ENCODE measurements at places on chromosomes 5 and 9. TPM values are rescaled to one million over a fixed set of nuclear protein-coding genes. Genes with fewer than 3 reads are reported as not detected.

- no peak for DNase-seq
Measured at GRCh38 chr5:54301220-54301619, 9.2 kb downstream of the ARL15 start.

TMEM38B gene
- 17.9 TPM for total RNA-seq

NUTM2G gene
- not detected for total RNA-seq

GRCh38 chr5:88954511-88954910 is 71.5 kb upstream of the MEF2C start:
- DNase-seq: no peak

C9orf50 gene
- not detected for total RNA-seq

DNA sequence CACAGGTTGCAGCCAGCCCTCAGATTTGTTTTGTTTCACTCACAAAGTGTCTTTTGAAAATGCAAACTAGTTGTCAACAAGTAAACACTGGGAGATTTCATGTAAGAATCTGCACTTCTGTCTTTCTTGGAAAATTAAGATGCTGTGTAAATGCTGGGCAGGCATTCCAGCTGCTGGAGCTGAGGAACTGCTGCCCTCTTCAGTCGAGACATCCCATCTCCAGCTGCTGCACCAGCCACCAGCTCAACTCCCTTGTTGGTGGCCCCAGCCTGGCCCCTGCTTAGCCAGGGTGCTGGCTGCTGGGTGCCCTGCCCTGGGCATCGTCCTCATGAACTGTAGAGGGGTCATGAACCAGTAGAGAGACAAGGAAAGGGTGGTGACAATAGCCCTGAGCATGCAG is 33.1 kb upstream of the AFAP1L1 start:
- DNase-seq: no peak

SREK1 gene
- total RNA-seq: 63.1 TPM

- DNase-seq: no peak
Measured at GRCh38 chr5:1797855-1798254, 1.8 kb downstream of the MRPL36 start.

ZBED3 gene
- 11.4 TPM for total RNA-seq

GRCh38 chr5:180323160-180323559 is 30.0 kb downstream of the GFPT2 start:
- DNase-seq: no peak

GRCh38 chr5:62330302-62330701 is 24.3 kb downstream of the KIF2A start:
- DNase-seq: no peak

DNA sequence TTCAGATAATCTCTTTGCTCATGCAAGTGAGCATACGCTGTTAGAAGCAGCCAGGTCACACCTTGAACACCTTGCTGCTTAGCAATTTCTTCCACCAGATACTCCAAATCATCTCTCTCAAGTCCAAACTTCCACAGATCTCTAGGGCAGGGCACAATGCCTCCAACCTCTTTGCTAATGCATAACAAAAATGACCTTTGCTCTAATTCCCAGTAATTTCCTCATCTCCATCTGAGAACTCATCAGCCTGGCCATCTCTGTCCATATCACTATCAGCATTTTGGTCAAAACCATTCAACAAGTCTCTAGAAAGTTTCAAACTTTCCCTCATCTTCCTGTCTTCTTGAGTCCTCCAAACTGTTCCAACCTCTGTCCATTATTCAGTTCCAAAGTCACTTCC is 139.3 kb upstream of the NR4A3 start:
- DNase-seq: no peak

DNA sequence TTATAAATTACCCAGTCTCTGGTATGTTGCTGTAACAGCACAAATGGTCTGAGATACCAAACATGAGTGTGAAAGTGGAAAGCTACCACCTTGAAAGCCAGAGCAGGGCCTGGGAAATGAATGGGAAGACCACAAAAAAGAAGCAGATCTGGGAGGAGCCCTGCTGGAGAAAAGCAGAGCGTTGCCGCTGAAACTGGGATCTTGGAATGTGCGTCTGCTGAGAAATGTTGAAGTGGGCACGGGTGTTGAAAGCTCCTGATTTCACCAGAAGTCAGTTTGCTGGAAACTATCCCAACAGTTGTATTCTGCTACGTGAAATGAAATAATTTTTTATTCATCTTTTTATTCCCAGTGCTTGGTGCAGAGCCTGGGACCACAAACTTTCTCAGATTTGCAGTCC is 40.0 kb downstream of the NUDT12 start:
- DNase-seq: no peak

ACER2 gene
- total RNA-seq: 2.8 TPM

GRCh38 chr5:68287976-68288706 is 72.6 kb downstream of the PIK3R1 start:
- DNase-seq: peak; percentile 55

DNA sequence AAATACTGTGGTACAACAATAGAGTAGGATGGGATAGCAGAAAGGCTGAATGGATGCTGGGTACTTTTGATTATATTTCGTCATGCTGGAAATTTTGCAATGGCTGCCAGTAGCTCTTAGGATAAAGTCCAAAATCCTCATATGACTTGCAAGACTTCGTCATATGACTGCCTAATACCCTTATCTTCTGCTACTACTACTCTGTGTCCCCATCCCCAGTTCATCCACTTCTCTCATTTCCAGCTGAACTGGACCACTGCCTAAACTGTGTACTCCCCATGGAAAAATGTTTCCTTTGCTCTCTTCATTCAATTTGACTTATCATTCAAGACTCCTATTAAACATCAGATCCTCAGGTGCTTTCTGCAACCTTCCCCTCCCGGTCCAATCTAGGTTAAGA is 212.9 kb downstream of the BRINP1 start:
- no peak for DNase-seq

ERMP1 gene
- total RNA-seq: 17.6 TPM

GRCh38 chr5:34005211-34005610 is 2.6 kb downstream of the AMACR start:
- peak; percentile 30 for DNase-seq

PCDHGB6 gene
- 0.09 TPM for total RNA-seq

GRCh38 chr5:68376935-68377334 is 161.4 kb downstream of the PIK3R1 start:
- no peak for DNase-seq

DNA sequence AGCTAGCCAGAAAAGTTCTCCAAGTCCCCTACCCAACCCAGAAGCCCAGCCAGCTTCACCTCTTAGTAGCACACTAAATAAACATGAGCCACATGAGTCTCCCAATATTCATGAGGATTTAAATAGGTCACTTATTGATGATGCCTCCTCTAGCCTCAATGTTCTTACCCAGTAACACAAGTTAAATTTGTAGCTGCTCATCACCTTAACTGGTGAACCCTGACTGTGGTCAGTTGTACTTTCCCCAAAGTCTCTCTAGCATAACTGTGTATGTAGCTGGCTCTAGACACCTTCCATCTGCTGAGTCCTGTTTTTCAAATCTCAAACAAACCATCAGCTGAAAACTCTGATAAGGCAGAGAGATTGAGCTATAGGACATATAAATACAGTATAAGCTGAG is 100.3 kb upstream of the ELAVL2 start:
- DNase-seq: no peak

- DNase-seq: no peak
Measured at GRCh38 chr9:83199240-83199639, 136.3 kb upstream of the RASEF start.

DNA sequence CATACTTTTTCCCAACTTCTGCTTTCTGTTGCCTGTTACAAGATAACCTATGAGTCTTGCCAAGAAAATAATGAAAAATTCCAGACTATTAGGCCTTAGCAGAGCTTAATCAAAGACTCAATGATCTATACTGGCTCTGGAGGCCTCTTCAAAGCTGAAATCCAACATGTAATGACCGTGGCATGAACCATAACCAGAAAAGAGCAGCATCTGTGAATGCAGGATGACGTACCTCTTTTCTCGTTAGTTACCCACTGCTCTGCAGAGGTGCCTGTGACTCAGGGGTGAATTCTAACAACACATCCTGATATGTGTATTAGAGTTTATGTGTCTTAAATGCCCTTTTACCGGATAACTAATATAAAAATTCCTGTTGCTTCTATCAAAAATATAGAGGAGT is 645.4 kb downstream of the PRELID2 start:
- DNase-seq: no peak

- DNase-seq: no peak
Measured at GRCh38 chr9:98502976-98503325, 205.8 kb downstream of the GABBR2 start.

DAPK1 gene
- total RNA-seq: 28.9 TPM

DNA sequence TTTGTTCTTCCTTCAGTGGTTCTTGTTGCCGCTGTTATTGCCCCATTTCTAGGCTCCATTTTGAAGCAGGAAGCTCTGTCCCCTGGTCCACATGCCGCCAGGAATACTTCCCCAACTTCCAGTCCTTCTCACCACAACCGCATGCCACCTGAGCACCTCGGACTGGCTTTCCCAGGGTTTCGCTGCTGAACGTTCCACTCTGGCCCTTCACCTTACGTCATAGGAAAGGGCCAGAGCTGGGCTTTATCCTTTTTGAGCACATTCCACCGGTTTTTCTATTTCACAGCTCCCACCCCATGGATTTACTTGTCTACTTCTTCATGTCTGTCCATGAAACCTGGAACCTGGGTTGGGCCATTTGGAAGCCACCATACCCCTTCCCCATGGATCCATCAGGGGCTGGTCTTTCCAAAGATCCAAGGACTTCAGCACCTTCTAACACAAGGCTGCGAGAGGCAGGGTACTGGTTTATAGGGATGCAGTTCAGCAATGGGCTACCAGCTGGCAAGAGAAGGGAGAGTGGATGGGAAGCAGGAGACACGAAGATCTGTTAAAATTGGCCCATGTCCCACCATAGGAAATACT is 557.4 kb downstream of the BNC2 start:
- DNase-seq: no peak

ELL2 gene
- total RNA-seq: 76.3 TPM

DNA sequence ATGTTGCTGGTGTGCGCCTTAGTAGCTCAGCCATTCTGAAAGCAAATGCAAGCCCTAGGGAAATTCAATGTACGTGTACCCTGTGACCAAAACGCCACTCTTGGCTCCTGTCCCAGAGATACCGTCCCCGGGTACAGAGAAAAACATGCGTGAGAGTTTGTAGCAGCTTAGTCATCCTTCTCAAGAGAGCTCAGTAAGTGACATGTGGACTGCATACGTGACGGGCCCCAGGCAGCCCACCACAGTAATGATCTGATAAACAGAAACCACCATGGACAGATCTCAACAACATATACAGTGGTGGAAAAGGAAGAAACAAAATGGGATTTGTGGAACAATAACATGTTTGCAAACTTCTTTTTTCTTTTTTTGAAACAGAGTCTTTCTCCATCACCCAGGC is 45.1 kb downstream of the S1PR3 start:
- DNase-seq: no peak

- no peak for DNase-seq
Measured at GRCh38 chr9:87725356-87725899, 491 bp upstream of the CTSL start.

GRCh38 chr5:81140943-81141342 is 92.2 kb upstream of the CKMT2 start:
- DNase-seq: no peak

GRM6 gene
- not detected for total RNA-seq

ADAMTSL1 gene
- total RNA-seq: not detected

IL5 gene
- 1.3 TPM for total RNA-seq

GRCh38 chr9:13555989-13556500 is 276.6 kb upstream of the MPDZ start:
- no peak for DNase-seq

GRCh38 chr5:179128976-179129375 is 68.8 kb downstream of the ZNF354C start:
- DNase-seq: no peak

DNA sequence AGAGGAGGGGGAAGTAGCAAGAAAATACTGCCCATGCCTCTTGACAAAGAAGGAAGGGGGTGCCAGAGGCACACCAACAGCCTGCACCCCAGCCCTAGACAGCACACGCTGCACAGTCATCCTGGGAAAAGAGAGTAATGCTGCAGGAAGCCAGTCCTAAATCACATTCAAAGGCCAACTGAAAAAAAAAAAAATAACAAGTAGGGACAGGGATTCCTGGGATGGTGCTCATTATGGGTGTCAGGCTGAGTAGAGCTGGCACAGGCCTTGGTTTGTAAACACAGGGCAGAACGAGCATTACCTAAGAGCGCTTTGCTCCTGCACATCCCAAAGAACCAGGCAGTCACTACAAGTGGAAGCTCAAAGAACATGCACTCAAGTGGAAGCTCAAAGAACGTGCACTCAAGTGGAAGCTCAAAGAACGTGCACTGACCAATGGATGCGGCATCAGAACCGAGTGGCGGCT is 7.8 kb downstream of the RAPGEF1 start:
- no peak for DNase-seq

GCNT4 gene
- total RNA-seq: 3.2 TPM

DNA sequence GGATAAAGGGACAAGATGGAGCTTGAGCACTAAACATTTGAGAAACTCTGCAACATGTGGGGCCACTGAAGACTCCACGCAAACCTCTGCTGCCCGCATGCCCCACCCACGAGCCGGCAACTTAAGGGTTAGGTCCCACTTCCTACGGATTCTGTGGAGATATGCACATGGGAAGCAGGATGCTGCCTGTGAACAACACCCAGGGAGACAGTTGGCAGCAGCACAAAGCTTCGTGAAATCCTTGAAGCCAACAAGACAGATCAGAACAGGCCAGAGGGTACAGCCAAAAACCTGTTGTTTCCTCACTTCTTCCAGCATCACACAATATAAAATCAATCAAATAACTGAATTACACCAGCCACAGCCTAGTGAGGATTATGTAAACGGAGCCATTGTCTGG is 270.4 kb downstream of the ENC1 start:
- DNase-seq: no peak

DNA sequence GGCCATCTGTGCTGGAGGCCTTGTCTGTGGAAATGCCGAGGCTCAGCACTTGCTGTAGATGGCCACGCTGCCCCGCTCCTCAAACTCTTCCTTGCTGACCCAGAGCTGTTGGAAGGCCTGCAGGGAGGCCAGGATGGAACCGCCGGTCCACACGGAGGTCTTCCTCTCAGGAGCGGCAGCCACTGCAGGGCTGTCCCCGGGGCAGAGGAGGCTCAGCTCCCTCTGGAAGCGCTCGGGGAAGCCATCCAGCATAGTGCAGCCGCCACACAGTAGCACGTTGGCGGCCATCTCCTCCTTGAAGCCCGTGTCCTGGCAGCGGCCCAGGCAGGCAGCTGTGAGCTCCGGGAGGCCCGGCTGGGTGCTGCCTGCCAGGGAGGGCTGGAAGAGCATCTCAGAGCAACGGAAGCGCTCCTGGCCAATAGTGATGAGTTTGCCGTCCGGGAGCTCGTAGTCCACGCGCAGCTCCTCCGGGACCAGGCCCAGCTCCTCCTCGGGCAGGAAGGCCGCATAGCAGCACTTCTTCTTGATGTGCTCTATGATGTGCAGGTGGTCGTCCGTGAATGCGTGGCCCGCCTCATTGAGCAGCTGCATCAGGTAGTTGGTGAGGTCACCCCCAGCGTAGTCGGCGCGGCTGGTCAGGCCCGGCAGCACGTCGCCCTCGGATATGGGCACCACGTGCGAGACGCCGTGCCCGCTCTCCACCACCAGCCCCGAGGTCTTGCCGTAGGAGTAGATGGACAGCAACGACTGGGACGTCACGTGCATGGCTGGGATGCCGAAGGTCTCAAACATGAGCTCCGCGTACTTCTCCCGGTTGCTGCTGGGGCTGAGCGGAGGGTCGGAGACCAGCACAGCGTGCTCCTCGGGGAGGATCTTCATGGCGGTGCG is 901 bp downstream of the ACTL7B start:
- no peak for DNase-seq
